Stimulated activated CD4-positive, alpha-beta T cell treated with anti-CD3 and anti-CD28 coated beads, Interleukin-4, amount 100 ng/mL, for 24 hours (primary cell): ENCODE measurements at places on chromosomes 3 and 15.
A peak's percentile ranks its signal among the peaks of the same experiment; 100 is the strongest.

- no peak for DNase-seq
Observed at GRCh38 chr15:74340150-74340549, 27.3 kb downstream of the CYP11A1 start.

- no peak for DNase-seq
Observed at GRCh38 chr3:115245438-115245837, 98.3 kb upstream of the ZBTB20 start.

DNA sequence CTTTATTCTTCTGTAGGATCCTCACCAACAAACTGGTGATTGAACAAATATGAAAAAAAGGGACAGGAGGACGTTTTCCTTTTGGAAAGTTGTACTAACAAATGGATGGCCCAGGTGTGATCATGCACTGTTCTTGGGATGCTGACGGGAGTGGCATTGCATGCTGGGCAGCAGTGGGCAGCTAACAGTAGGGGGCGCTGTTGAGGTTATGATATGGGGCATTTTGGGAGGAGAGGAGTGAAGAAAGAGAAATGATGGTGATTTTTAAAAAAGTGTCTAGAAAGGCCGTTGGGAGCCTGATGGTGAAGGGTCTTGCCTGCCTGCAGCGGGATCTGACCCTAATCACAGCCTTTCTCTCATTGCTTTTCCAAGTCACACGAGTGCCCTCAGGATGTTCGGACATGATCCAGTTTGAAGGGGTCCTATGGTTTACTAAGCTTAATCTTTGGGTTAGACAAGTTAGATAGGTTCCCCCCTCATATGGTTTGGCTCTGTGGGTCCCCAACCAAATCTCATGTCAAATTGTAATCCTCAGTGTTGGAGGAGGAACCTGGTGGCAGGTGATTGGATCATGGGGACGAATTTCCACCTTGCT, 46.2 kb upstream of the PRTG start:
- DNase-seq, result peak; percentile 53

DNA sequence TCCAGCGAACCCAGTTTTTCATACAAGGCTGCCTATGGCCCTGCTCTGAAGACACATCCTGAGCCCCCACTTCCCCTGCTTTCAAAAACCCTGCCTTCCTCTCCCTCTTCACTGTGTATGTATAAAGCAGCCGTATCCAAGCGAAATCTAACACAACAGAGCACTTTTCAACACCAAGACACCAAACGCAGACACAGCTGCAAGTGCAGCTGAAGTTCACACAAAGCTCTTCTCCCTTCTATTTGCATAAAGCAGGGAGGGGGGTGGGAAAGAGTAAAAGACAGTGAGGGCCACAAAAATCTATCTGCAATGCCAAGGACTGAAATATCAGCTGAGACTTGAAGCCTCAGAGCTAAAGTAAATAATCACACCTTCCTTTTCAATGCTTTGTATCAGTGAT, 35.1 kb upstream of the CSPG5 start:
- DNase-seq, result no peak

GRCh38 chr3:132535575-132536441, 61.3 kb upstream of the ACKR4 start:
- peak; percentile 66 for DNase-seq

- DNase-seq, result no peak
Observed at GRCh38 chr3:90034038-90034437, 926.6 kb downstream of the EPHA3 start.

DNA sequence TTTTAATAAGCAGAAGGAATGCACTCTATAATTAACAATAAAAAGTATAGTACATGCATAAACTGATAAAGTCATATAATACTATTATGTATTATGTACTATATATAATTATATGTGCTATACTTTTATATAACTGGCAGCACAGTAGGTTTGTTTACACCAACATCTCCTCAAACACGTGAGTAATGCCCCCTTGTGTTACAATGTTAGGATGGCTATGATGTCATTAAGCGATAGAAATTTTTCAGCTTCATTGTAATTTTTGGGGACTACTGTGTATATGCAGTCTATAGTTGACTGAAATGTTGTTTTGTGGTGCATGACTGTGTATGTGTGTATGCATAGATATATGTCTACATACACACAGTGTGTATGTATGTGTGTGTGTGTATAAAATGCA, 100.6 kb downstream of the SLMAP start:
- no peak for DNase-seq

- no peak for DNase-seq
Observed at GRCh38 chr3:99659951-99660350, 21.6 kb downstream of the COL8A1 start.
